ENCODE measurements at places on chromosomes 1 and 21.

- DNase-seq: no peak
Observed at GRCh38 chr1:6691507-6691906, 10.1 kb downstream of the DNAJC11 start.

DNA sequence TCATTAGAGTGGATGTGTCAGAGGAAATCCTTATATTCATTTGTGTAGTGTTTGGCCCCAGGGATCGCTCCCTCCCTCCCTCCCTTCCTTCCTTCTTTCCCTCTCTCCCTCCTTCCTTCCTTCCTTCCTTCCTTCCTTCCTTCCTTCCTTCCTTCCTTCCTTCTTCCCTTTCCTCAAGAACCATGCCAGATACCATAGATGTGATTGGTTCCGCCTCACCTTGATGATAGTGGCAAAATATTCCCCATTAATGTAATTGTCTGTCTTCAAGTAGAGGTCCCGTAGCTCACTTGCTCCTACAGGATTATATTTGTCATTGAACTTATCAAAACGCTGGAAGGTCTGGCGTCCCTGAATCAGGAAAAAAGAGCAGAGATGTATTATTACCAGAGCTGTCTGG lies 7.8 kb upstream of the DENND2C start:
- no peak for DNase-seq

GRCh38 chr1:184190616-184191015 lies 139.1 kb downstream of the TSEN15 start:
- no peak for DNase-seq

GRCh38 chr21:28496517-28496916 lies 496.2 kb downstream of the LTN1 start:
- no peak for DNase-seq

- DNase-seq: no peak
Observed at GRCh38 chr1:116920211-116920610, 10.5 kb downstream of the PTGFRN start.
